Smooth muscle cell of the coronary artery (primary cell): ENCODE measurements at places on chromosomes 11 and 22. TPM values are rescaled to one million over a fixed set of nuclear protein-coding genes. Genes with fewer than 3 reads are reported as not detected.

Gene OR6A2
- total RNA-seq, result 0.12 and 0.15 TPM in 2 replicates

Gene SEPTIN3
- total RNA-seq, result 0.35 TPM in 1 of 2 replicates, not detected in the other

Gene MMP12
- total RNA-seq, result under 0.01 and 9.1 TPM in 2 replicates

Gene KCNJ11
- total RNA-seq, result not detected in 2 replicates

Gene FAM181B
- total RNA-seq, result not detected in 2 replicates
